ENCODE measurements at places on chromosomes 12 and 14.
A peak's percentile ranks its signal among the peaks of the same experiment; 100 is the strongest.

DNA sequence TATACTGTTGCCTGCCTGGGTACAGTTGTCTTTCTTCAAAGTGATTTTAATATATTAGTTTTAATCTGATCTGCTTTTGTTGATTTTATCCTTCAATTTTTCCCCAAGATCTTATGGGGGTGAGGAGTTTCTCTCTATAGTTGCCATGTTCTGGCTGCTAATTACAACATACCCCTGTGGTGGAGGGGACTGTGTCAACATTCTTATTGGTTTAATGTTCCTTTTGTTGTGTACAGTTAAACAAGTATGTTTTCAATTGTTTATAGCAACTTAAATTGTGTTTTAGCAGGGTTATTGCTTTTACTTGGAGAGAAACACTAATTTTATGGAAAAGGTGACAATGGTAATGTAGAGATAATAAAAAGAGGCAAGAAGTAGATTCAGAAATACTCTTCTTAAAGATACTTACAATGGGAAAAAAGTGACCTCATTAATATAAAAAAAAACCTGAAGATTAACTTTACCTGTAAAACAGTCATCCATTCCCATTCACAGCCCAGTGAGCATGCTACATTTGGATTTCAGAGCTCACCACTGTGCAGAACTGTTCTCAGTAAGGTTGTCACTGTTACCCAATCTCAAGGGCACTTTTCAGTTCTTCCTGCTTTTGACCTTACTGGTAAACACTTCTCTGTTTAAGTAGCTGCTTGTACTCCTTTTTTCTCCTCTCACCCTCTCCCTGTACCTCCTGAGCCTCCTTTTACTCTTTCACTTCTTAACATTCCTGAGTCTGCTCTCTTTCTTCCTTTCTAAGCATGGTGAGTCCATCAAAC is 8.1 kb upstream of the LRRK2 start:
- DNase-seq = no peak

- no peak for DNase-seq
These were observed 227.9 kb downstream of the TMEM132D start for GRCh38 chr12:129675947-129676346.

GRCh38 chr12:92740411-92740810 is 37.6 kb downstream of the PLEKHG7 start:
- no peak for DNase-seq

GRCh38 chr14:94225460-94226378 is 51.6 kb downstream of the PPP4R4 start:
- no peak for DNase-seq

GRCh38 chr14:41718477-41719166 is 111.9 kb downstream of the LRFN5 start:
- no peak for DNase-seq

- DNase-seq = no peak
These were observed 28.4 kb upstream of the BDKRB2 start for GRCh38 chr14:96176275-96176674.

GRCh38 chr14:56094076-56094475 is 24.1 kb upstream of the PELI2 start:
- no peak for DNase-seq

- DNase-seq = no peak
These were observed 51.8 kb downstream of the FOXN3 start for GRCh38 chr14:89365061-89365801.

- DNase-seq = no peak
These were observed 158.0 kb downstream of the KCNK10 start for GRCh38 chr14:88164906-88165534.

DNA sequence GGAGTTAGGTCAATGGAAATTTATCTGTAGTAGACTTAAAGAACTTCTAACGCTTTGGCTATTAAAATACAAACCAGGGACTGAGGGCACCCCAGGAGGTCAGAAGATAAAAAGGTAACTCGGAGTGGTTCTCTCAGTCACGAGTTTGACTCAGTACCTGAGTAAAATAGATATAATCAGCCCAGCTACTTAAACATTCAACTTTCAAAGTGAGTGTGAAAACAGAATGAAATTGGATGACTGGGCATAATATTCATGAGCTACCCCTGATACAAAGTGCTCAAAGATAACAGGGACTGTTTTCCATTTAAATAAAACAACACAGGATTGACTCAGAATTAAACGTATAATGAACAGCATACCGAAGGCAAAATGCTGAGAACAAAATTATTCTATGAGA is 75.0 kb downstream of the FOXN3 start:
- no peak for DNase-seq

GRCh38 chr12:130706885-130707570 is 9.1 kb downstream of the RIMBP2 start:
- DNase-seq = no peak

GRCh38 chr12:21434699-21435098 is 2.8 kb upstream of the PYROXD1 start:
- DNase-seq = no peak

DNA sequence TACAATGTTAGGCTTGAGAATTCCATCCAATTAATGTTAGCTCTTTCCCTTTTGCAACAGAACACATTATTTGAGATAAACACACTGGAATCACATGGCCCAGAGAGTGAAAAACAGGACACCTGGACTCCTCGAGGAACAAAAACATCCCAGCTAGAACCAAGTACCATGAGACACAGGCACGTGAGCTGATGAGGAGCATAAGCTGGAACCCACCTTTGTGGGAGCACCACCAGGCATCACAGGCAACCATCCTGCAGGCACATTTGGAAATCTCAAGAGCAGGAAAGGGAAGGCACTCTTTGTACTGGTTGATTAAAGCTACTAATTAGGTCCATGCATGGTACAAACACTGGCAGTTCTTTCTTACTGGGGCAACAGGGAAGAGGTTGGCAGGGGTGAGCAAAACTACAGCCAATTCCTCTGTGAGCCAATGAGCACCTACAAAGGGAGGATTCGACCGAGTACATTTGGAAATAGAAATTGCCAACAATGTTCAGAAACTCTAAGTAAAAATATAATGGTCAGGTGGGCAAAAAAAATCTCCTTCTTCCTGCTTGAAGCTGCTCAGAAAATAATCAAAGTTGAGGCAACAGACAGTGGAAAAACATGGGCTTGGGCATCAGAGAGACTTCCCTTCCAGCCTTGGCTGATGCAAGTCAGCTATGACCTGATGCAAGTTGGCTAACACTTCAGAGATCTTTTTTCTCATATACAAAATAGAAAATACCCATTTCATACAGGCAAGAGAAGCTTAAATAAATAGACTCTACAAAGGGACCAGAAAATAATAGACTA is 216.7 kb downstream of the NUAK1 start:
- DNase-seq = no peak

DNA sequence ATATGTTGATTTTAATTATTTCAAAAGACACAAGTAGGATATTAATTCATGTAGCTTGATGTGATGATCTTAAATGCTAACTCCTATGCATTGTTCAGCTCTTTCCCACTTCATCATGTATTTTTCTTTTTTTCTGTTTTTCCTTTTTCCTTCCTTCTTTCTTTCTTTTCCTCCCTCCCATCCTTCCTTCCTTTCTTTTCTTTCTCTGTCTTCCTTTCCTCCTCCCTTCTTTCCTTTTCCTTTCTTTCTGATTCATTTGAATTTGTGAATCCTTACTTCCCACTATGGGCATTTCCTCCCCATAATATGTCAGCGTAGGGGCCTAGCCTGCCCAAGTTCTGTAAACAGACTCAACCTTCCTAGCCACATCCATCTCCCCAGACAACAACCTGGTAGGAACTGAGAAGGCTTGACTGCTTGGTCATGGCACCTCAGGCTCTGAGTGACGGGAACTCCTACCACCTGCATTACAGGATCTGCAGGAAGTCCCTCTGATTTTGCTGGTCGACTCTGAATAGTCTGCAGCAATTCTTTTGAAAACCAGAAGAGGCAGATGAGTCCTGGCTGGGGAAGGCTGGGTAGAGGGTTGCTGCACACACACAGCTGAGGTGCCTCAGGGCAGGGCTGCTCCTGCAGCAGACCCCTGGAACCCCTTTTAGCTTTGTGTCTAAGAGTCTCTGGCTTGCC is 33.4 kb upstream of the BHLHE41 start:
- no peak for DNase-seq

DNA sequence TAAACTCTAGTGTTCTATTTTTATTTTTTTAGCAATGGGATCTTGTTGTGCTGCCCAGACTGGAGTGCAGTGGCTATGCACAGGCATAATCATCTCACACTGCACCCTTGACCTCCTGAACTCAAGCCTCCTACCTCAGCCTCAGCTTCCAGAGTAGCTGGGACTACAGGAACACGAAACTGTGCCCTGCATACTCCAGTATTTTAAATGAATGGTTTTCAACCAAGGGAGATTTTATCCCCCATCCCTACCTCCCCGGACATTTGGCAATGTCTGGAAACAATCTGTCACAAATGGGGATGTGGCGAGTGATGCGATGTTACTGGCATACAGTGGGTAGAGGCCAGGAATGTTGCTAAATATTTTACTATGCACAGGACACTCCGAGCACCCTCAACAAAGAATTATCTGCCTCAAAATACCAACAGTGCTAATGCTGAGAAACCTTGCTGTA is 2.1 kb downstream of the CBX5 start:
- DNase-seq = no peak

GRCh38 chr12:90301095-90301494 is 592.5 kb upstream of the ATP2B1 start:
- DNase-seq = no peak

DNA sequence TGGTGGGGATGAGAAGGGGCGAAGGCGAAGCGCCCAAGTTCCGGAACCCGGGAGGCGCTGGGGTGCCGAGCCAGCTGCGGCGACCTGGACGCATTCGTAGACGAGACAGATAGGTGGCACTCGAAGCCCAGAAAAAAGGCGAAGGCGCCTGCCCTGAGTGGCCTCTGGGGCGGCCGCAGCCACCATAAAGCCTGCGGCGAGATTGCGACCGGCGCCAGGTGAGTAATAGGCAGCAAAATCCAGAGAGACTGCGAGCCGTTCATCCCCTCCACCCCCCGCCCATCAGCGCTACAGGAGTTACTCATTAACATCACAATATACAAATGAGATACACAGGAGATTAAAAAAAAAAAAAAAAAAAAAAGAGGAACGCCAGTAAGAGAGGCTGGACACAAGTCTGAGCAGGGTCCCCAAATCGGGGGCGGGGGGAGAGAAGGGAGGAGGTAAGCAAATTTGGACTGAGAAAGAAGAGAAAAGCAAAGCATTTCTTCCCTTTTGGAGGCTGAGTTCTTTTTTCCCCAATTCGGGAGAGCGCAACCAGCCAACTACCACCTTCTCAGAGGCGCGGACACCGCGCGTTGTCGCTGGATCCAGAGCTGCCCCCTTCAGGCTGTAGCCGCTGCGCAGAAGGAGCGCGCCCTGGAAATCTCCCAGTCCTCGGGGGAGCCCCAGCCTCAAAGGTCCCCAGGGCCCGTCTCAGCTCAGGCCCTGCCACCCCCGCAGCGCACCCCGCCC is 15.7 kb downstream of the TBX3 start:
- peak; percentile 84 for DNase-seq

DNA sequence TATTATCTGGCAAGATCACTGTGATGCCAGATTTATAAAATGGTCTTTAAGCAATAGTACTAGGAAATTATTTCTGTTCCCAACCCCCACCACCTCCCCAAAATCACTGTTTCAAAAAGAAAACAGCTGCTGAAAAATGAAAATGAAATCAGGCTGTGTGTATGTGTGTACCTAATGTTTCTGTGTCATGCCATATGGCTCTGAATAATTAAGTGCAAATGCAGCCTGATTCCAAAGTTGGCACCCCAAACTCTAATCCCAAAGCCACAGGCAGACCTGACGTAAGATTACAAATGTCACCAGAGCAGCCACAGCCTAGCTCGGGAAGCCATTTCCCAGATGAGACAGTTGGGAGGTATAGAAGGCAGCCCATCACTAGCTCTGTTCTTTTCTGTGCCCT is 175.5 kb downstream of the MED13L start:
- no peak for DNase-seq

- no peak for DNase-seq
These were observed 340.3 kb upstream of the RGS6 start for GRCh38 chr14:71591929-71592328.

DNA sequence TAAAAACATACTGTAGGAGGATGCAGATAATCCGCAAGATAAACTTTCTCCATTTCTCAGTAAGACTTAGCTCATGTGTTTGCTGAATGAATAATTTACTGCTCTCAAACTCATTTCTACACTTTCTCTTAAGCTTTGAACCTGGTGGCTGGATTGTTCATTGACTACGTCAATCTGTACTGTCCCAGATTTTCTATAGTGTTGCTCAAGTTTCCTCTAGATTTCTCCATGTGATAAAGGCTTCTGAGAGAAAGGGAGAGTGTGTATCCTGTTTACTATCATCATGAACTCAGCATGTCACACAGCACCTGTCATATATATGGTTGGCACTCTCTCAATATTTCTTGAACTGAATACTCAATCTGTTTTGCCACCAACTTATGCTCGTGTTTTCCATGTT is 518.0 kb upstream of the TBX3 start:
- DNase-seq = no peak

DNA sequence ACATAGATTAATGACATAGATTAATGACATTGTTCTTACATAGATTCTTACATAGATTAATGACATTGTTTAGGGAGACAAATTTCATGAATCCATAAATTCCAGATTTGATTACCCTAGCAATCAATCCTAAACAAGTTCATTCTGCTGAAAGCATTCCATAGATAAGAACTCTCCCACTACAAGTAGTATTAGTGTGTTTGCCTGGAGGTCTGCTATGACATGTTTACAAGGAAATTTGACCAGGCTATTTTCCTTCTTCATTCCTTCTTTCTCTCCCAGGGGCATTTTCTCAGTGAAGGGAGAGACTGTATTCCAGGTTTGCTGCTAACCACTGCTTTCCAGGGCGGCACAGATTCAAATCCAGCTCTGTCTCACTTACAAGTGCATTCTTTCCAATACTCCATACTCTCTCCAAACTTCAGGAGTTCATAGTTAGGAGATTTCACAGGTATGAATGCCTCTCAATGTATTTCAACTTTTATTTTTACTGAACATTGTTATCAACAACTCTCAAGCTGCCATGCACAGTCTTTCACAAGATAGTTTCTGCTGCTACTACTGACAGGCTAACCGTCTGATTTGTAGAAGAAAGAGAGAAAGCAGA is 134.5 kb downstream of the SLC38A1 start:
- DNase-seq = no peak

DNA sequence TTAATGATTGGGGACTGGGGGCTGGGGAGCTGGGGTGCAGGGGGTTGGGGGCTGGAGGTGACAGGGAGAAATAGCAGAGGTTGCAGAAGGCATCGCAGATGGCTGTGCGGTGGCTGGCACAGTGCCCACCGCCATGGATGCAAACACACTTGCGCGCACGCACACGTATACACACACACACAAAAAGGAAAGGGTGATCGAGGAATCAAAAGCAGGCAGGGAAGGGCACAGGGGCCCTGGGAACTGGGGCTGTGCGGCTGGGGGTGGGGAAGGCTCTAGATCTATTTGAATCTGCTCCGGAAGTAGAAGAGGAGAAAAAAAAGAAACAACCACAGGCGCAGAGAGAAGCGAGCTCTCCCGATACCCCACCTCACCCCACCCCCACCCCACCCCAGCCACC is 39.4 kb downstream of the ZFHX2 start:
- DNase-seq = no peak
